Effector memory CD8-positive, alpha-beta T cell (primary cell): ENCODE measurements at places on chromosomes 12 and 14.

DNA sequence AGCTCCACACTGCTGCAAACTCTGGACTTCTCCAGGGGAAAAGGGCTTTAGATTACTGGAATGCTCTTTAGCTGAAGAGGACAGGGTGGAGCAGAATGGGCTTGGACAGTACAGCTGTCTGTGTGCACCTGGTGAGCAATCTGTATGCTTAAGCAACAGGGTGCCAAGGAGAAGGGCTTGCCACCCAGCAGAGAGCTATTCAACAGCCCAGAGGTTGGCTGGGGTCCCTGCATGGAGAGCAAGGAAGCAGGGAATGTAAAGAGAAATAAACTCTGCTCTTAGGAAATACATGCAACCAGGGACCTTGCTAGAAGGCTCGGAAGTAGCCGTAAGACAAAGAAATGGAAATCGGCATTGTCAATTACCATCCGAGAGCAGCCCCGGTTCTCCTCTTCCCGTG, 53.0 kb upstream of the CORO1C start:
- no peak for DNase-seq

- DNase-seq, result no peak
These were observed 155.9 kb downstream of the SLC41A2 start for GRCh38 chr12:104802208-104802607.

- no peak for DNase-seq
These were observed 1246.4 kb downstream of the SLC16A7 start for GRCh38 chr12:60842181-60842580.

DNA sequence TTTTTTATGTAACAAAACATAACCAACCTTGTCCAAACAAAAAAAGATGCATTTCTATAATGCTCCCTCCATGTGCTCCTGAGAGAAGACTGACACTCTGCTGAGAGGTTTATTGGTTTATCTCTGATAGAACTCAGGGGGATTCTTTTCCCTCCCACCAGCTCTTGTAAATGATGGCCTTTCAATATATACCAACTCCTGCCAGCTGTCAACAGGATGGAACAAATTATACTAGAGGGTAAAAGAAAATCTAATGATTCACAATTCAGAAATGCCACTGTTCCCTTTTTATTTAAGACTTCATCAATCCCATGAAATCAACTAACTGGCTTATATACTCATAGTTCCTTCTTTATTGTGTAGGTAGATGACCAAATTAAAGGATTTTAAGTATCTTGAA, 25.4 kb downstream of the PSMC1 start:
- no peak for DNase-seq

- DNase-seq, result no peak
These were observed 61.7 kb upstream of the DLK1 start for GRCh38 chr14:100664841-100665510.

DNA sequence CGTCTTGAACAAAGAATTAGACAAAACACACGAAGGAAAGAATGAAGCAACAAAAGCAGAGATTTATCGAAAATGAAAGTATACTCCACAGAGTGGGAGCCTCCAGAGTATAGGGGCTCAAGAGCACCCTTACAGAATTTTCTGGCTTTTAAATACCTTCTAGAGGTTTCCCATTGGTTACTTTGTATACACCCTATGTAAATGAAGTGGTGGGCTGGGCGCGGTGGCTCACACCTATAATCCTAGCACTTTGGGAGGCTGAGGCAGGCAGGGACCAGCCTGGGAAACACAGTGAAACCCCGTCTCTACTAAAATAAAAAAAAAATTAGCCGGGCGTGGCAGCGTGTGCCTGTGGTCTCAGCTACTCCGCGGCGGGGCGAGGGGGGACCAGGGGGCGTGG, 13.1 kb upstream of the DNM1L start:
- DNase-seq, result no peak

GRCh38 chr12:48985475-48985897, 7.4 kb downstream of the WNT1 start:
- DNase-seq, result no peak

GRCh38 chr14:54681811-54682261, 114.9 kb downstream of the SAMD4A start:
- no peak for DNase-seq

- no peak for DNase-seq
These were observed 193.0 kb upstream of the PWP1 start for GRCh38 chr12:107492393-107493134.

DNA sequence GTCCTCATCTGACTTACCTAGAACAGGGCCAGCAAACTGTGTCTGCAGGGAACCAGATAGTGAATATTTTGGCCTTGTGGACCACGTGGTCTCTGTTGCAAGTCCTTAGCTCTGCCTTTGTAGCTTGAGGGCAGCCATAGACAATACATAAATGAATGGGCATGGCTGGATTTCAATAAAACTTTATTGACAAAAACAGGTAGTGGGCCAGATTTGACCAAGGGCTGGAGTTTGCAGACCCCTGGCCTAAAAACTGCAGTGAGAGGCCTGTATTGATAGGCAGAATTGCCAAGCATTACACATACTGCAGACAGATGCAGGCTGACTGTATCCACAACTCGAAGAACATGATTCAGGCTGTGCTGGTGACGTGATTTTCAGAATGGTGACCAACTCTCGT, 25.3 kb downstream of the CCDC63 start:
- DNase-seq, result no peak

DNA sequence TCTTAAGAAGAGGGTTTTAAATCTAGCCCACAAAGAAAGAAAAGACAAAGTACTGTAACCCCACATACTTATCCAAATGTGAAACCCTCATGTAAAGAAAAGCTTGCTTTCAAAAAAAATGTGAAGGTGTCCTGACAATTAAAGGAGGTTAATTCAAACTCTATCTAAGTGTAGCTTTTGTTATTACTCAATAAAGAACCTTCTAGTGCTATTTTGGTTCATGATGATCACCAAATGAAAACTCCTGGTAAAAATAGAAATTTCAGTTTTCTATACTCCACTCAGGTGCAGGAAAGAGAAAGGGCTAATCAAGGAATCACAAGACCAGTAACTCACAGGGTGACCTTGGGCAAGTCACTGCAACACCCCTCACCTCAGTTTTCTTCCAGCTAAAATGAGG, 1.6 kb downstream of the STAB2 start:
- DNase-seq, result no peak

DNA sequence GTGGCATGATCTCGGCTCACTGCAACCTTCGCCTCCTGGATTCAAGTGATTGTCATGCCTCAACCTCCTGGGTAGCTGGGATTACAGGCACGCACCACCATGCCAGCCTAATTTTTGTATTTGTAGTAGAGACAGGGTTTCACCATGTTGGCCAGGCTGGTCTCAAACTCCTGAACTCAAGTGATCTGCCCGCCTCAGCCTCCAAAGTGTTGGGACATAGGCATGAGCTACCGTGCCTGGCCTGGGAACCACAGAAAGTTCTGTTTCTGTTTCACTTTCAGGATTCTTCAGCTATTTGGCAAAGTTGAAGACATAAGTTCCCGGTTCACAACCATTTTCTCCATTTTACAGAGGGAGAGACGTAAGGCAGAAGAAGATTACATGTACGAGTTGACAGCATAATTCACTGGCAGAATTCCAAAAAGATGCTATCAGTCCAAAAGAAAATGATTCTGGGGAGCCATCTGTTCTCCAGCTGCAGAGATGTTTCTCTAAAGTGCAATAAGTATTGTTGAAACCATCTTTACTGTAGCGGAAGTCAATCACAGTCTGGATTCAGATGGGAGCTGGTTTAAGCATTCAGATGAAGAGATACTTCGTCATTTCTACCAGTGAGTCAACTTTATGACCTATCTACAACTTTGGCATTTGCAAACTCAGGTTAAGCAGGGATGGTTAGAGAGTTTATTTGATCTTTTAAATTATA, 8.1 kb upstream of the RNF34 start:
- peak; percentile 4 for DNase-seq

GRCh38 chr14:96783043-96783914, 13.9 kb upstream of the VRK1 start:
- DNase-seq, result no peak

DNA sequence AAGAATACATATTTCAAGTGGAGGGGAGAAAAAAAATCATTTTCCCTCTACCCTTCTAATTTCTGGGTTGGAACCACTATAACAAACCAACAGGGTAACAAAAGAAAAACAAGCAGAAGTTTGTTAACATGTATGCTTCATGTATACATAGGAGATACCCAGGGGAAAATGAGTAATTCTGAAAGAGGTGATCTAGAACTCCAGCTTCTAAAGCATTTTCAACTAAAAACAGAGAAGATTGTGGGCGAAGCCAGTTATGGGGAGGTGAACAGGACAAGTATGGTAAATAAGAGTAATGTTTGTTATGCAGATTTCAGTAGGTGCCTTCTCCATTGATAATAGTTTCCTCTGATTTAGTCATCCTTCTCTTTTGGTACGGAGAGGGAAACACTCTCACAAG, 16.7 kb downstream of the FNTB start:
- DNase-seq, result no peak

DNA sequence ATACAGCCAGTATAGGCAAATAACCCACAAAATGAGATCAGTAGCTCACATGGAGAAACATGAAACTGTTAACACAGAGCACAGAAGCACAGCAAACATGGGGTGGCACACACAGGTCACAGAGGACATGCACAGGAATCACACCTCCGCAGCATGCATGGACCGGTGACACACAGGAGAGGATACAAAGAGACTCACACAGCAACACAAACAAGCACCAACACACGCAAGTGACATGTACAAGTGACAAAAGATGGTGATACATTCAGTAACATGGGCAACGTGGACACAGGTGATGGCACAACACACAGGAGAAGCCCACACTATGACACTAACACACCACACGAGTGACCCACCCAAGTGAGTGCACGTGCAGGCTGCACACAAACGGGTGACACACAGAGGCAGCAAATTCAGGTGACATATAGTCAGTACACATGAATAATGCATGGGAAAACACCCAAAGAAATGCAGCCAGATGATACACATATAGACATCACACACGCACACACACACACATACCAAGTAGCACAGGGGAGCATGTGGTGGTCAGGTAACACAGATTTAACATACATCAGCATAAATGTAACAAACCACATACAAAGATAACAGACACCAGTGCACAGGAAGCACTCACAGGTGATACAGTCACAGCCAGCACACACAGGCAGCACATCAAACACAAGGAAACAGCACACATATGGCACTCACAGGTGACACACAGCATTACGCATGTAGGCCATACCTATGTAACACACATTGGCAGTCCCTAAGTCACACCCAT, 216.0 kb upstream of the SFSWAP start:
- no peak for DNase-seq

DNA sequence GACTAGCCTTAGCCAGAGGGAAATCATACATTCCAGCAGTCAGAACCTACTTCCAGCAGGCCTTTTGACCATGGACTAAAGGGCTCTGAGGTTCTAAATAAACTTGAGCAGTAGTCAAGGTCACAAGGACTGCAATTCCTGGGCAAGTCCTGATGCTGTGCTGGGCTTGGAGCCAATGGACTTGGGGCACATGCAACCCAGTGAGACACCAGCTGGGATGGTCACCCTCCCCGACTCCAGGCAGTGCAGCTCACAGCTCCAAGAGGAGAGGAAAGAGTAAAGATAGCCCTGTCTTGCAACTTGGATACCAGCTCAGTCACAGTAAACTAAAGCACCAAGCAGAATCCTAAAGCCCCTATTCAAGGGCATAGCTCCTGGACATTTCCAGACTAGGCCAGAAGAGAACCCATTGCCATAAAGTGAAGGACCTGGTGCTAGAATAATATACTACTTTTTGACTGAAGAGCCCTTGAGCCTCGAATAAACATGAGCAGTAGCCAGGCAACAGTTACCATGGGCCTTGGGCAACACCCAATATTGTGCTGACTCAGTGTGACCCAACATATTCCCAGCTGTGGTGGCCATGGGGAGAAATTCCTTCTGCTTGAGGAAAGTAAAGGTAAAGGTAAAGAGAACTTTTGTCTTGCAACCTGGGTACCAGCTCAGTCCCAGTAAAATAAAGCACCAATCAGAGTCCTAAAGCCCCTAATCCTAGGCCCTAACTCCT, 226.2 kb upstream of the CLEC14A start:
- DNase-seq, result no peak

GRCh38 chr12:4891866-4892265, 17.8 kb upstream of the KCNA1 start:
- no peak for DNase-seq

DNA sequence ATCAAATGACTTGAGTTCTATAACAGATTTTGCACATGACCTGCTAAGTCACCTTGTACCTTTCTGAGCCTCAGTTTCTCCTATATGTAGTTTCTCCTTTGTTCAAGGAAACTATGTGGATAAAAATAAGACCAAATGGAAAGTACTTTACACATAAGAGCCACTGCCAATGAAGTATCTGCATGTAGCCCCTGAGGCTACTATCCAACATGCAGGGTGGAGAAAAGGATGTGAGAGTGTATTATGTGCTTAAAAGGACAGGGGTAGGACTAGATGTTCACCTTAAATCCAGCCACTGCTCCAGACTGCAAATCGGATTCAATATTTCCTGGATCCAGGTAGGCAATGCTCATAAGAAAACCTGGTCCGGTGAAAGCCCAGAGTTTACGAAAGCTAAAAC, 21.2 kb downstream of the SLC11A2 start:
- no peak for DNase-seq

DNA sequence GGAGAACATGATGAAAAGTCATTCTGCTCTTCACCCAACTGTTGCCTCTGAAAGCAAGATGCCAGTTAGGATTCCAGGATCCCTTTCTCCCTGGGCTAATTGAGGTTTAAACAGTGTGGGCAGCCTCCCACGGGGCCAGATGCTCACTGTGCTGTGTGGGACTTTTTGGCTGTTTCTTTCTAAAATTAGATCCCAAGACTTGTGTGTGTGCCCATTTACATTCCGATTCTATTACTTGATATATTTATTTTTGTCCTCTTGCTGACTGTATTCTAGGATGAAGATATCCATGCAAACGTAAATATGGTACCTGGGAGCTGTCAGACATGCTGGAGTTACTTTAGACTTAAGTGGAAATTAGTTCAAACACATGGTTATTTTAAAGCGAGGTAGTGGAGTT, 6.2 kb downstream of the IFT43 start:
- DNase-seq, result no peak

DNA sequence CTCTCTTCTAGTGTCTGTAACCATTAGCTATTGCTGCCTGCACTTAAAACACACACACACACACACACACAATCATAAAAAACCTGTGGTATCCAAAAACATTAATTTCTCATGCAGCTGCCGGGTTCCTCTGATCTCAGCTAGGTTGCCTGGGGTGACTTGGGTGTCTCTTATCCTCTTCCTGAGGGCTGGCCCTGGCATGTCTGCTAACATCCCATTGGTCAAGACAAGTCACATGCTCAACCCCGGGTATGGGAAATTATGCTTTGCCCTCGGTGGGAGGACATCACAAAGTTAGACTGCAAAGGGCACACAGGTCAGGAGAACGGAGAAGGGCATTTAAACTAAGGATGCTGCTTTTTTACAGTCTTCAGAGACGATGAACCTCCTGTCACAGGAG, 55.7 kb downstream of the TRPV4 start:
- no peak for DNase-seq
